ENCODE measurements at places on chromosomes 12 and 14.

DNA sequence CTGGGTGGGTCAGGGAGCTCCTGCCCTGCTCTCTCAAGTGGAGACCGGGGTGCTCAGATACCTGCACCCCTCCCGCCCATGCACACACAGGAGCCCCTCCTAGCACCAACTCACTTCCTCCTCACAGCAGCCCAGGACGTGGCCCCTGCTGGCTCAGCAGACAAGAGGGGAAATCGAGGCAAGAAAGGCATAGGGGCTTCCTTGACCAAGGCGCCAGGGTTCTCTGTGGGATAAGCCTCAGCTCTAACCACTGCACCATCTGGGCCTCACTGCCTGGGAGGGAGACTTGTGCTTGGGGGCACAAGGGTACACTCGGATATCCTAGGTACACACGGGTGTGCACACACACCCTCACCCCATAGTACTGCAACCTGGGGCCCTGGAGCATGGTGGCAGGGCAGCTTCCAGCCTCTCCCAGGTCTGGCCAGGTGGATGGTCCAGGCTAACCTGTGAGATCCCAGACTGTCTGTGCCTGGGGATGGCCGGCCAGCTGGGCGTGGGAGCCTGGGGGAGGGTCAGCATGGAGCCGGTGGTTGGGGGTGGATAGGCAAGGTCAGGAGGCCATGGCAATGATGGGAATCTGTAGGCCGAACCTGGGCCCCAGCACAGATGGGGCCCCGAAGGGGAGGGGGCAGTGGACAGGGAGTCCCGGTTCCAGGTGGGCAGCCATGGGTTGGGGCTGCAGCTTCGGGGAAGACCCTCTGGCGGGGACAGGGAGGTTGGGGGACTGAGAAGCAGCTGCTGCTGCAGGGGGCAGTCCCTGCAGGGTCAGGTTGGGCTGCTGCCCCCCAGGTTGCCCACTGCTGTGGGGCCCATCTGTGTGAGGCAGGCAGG, 312.4 kb downstream of the TMEM121 start:
- peak; percentile 68 for DNase-seq

- no peak for DNase-seq
Measured at GRCh38 chr14:72801381-72801812, 92.5 kb downstream of the DPF3 start.

DNA sequence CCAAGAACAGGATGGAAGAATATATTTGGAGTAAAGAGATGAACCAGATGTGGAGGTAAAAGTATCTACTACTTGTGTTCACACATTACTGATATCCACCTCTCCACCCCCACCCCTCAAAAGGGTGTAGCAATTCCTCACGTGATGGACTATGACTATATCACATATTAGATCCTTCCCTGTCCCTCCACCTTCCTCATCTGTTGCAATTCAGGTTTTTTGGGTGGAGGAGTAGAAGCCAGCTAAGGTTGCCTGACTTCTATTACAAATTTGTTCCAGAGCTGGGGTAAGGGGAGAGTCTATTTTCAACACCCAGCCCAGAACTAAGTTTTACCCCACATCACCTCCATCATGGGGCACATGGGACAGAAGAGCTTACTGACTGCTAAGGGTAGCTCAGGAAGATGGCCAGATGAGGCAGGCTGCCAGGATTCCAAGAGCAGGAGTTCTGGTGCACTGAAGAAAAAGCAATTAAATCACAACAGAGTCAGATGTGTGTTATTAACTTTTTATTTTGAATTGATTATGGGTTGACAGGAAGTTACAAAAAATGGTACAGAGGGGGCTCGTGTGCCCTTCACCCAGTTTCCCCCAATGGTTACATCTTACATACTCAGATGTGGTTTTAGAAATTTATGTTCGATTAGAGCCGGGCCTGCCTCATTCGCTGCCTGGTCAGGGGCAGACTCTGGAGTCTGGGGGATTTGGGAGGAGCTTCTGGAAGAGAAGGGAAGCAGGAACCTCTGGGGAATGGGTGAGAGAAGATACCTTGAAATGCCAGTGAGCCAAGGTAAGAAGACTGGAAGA, 2.1 kb downstream of the RNASE13 start:
- no peak for DNase-seq

DNA sequence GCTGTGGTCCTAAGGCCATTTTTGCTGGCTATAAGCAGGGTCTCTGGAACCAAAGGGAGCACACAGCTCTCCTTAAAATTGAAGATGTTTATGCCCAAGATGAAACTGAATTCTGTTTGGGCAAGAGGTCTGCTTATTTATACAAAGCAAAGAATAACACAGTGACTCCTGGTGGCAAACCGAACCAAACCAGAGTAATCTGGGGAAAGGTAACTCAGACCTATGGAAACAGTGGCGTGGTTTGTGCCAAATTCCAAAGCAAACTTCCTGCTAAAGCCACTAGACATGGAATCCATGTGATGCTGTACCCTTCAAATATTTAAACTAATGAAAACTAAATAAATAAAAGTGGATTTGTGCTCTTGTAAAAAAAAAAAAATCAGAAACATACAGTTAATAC, 29.6 kb upstream of the BICDL1 start:
- no peak for DNase-seq

DNA sequence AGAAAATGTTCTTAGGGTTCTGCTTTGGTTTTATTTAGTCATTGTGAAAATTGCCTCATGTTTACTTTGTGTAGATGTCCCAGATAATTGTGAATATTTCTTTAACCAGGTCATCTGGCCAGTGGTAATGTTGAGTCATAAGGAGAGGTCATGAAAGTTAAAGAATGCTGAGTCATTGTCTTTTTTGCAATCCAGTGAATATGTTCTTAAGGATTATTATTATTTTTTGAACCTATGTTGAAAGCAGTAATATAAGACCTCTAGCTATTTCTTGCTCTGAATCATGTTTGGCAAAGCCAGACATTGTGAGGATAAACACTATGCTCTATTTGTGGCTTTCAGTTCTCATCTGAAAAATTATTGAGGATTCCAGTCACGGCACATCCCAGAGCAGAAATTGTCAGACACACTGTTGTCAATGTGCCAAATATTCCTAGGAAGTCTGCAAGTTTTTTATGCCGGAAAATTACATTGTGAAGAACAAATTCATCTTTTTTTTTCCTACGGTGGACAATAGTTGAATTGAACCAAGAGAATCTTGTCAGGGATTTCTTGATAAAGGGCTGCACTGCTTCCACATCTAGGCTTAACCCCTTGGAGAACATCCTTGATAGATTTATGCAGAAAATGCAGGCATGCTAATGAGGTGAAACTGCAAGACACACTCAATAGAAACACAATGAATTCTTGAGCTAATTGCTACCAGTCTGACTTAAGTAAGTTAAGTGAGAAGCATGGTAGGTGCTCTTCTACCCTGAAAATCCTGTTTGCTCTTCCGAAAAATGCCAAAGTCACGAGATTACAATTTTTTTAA, 369.6 kb downstream of the ATP23 start:
- no peak for DNase-seq

GRCh38 chr12:9866860-9867269, 2.3 kb downstream of the CLEC2B start:
- no peak for DNase-seq
